ENCODE measurements at places on chromosomes 7 and 10.
A peak's percentile ranks its signal among the peaks of the same experiment; 100 is the strongest.

DNA sequence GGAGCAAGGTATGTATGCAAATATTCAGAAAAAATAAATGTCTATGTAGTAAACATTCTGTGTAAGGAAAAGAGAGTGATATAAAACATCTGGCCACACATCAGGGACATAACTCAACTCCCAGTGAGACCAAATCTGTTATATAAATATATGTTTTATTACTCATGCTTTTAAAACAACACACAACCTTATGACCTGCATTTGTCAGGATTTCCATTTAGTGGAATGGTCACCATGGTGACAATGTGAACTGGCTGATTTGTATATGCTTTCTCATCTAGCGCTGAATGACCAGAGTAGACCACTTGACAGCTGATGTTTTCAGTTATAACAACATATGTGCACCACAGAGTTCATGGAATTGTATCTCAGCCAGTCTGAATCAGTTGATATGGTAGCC is 551.7 kb downstream of the HTR7 start:
- DNase-seq = no peak

GRCh38 chr10:34505338-34505737 is 309.8 kb downstream of the PARD3 start:
- DNase-seq = no peak

DNA sequence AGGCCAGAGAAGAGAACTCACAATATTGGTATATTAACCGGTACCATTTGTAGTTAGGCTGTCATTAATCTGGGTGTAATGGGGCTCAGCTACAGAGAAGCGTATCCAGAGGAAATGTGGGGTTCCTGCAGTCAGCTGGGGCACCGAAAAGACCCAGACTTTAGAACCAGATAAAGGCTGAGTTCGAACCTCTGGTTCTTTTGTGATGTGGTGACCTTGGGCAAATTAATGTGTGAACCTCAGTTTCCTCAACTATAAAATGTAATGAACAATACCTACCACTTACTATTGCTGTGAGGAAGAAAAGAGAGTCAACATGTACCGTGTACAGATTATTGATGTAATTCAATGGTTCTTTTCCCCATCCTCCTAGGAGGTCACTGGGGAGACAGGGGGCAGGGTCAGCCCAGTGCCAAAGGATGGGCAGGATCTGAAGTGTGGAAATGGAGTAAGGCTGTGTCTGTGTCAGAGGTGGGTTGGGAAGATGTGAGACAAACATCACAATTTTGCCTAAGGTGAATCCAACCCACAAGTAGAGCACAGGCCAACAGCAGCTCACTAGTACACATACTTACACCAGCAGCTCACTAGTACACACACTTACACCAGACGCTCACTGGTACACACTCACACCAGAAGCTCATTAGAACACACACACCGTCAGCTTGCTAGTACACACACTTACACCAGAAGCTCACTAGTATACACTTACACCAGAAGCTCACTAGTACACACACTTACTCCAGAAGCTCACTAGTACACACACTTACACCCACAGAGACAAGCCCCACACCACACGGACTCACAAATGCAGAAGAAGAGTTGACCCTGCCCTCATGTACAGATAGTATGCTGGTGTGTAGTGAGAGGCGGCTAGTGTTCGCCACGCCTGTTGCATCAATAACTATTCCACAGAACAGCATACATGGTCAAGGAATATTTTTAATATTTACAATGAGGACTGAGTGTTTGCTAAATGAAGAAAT is 28.0 kb downstream of the PRSS2 start:
- no peak for DNase-seq

- DNase-seq = no peak
These were observed 98.2 kb downstream of the UNCX start for GRCh38 chr7:1330801-1331425.

- peak; percentile 47 for DNase-seq
These were observed 473.7 kb upstream of the PODXL start for GRCh38 chr7:132030086-132030568.

DNA sequence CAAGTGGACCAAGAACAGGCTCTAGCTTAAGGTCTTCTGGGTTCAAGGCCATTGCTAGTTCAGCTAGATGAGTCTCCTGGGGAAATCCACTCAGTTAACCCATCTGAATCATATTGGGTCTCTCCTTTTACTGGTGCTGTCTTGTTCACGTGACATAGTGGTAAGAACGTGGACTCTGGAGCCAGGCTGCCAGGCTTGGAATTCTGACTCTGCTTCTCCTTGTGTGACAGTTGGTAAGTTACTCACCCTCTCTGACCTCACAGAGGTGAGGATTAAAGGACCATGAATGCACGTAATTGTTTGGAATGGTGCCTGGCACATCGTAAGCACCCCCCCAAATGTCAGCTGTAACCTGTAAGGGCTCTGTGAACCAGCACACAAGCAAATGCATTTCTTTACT is 9.7 kb upstream of the CALU start:
- DNase-seq = no peak

GRCh38 chr7:114930107-114930661 is 8.3 kb downstream of the MDFIC start:
- no peak for DNase-seq

DNA sequence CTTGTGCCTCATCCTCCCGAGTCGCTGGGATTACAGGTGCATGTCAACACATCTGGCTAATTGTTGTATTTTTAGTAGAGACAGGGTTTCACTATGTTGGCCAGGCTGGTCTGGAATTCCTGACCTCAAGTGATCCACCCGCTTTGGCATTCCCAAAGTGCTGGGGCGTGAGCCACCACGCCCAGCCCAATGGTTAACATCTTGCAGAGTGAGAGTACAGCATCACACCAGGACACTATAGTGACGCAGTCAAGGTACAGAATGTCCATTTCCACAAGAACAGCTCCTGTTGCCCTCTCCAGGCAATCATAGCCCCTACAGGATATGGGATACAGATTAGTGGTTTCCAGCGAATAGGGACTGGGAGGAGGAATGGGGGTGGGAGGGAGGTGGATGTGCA is 34.0 kb downstream of the MYO1G start:
- DNase-seq = no peak

DNA sequence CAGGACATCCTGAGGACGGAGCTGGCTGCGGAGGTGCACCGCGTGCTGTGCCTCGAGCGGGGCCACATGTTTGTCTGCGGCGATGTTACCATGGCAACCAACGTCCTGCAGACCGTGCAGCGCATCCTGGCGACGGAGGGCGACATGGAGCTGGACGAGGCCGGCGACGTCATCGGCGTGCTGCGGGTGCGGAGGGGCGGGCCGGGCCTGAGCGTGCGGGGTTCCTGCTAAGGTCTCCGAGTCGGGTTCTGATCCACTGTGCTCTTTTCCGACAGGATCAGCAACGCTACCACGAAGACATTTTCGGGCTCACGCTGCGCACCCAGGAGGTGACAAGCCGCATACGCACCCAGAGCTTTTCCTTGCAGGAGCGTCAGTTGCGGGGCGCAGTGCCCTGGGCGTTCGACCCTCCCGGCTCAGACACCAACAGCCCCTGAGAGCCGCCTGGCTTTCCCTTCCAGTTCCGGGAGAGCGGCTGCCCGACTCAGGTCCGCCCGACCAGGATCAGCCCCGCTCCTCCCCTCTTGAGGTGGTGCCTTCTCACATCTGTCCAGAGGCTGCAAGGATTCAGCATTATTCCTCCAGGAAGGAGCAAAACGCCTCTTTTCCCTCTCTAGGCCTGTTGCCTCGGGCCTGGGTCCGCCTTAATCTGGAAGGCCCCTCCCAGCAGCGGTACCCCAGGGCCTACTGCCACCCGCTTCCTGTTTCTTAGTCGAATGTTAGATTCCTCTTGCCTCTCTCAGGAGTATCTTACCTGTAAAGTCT is 10.4 kb downstream of the ATG9B start:
- DNase-seq = no peak

GRCh38 chr7:3464900-3465622 is 164.0 kb downstream of the SDK1 start:
- no peak for DNase-seq

DNA sequence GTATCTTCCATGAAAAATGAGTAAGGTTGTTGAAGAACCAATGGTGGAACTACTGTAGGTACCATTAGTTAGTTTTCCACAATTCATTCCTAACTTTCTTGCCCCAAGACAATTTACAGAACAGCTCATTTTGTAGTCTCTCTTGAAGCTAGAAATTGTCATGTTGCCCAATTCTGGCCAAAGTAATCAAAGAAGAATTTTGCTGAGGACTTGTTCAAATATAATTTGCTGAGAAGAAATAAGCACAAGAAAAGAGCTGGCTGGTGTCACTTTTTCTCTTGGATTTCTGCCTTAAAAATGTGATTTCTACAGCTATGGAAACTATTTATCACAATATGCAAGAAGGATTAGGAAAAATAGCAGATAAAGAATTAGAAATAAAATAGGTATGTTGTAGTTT is 199.2 kb upstream of the SEMA3A start:
- no peak for DNase-seq

DNA sequence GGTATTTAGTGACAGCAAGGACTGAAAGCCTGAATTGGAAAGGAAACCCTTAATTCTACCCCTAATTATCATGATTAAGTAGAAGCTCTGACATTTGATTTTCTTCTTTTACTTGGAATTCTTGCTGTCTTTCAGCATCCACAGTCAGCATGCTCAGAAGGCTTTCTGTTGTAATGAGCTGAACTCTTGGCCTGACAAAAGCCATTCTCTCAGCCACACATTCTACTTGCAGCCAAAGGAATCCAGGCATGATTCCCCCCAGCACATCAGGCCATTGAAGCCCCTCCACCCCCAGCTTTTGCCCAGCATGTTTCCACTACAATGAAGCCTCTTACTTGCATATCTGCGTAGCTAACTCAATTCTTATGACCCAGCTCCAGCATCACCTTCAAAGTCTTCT is 94.3 kb upstream of the FRMD4A start:
- DNase-seq = no peak

GRCh38 chr10:67788028-67788886 is 49.7 kb downstream of the DNAJC12 start:
- DNase-seq = peak; percentile 50

DNA sequence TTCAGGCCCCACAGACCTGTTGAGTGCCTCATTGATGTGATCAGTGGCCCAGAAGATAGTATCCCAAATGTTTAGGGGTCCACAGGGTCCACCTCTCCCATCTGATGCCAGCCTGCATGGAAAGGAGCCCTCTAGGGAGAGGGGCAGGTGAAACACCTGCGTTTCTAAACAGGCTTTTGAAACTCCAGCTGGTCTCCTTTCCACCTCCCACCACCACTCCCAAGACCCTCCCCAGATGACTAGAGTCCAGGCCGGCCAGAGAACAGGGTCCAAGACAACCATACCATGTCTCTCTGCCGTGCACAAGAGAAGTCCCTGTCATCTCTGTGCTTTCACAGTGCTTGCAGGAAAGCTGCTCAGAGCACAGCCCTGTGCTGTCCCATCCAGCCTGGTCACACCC is 105.0 kb upstream of the NANOS1 start:
- DNase-seq = no peak

GRCh38 chr10:125144693-125145623 is 15.4 kb downstream of the CTBP2 start:
- DNase-seq = no peak

DNA sequence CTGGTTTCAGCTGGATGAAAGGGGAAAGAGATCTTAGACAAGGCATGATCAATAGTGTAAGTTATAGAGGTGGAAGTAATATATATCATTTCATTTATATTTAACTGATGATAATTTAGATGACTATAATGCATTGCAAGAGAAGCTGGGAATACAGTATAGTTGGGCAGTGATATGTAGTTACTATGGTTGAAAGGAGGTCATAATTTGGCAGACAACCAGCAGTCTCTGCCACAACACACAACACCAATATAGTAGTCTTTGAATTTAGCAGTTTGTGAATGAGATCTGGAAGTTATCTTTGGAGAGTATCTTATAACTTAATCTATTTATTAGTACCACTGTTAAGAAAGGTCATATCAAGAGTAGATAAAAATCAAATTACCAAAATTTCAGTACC is 39.9 kb downstream of the TAX1BP1 start:
- no peak for DNase-seq

DNA sequence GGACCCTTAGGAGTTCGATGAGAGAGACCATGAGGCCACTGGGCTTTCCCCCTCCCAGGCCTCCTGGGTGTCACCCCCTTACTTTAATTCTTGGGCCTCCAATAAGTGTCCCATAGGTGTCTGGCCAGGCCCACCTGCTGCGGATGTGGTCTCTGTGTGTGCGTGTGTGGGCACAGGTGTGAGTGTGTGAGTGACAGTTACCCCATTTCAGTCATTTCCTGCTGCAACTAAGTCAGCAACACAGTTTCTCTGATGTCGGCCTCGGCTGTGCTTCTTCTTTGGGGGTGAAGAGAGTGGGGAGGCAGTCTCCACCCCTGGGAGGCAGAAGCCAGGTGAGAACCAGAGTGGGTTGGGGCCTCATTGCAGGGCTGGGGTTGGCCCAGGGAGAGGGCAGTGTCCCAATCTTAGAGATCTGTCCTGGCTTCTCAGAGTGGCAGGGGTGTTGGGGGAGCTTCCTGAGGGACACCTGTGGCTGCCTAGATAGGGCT is 1.5 kb downstream of the PVRIG start:
- DNase-seq = no peak

- DNase-seq = no peak
These were observed 64.4 kb upstream of the AHR start for GRCh38 chr7:17234030-17234397.

DNA sequence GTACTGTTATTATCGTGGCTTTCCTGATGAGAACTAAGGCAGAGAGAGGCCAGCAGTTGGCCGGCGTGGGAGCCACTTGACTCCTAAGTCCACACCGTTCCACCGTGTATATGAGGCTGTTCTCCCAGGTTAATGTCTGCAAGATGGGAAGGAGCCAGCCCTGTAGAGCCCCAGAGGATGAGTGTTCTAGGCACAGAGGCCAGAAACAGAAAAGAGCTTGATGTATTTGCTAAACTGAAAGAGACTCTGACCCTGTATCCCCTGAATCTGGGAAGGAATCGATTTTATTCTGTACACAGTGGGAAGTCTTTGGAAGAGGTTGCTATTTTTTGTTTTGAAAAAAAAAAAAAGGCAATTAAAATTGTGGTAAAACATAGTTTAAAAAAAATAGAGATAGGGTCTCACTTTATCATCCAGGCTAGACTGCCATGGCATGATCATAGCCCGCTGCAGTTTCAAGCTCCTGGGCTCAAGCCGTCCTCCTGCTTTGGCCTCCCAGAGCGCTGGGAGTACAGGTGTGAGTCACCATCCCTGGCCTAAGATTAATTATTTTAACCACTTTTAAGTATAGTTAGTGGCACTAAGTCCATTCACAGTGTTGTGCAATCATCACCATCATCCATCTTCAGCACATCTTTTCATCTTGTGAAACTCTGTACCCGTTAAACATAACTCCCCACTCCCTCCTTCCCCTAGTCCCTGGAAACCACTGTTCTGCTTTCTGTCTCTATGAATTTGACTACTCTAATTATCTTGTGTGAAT is 348.8 kb downstream of the SDK1 start:
- no peak for DNase-seq

- DNase-seq = peak; percentile 55
These were observed 20.6 kb downstream of the HYAL4 start for GRCh38 chr7:123865517-123866117.

DNA sequence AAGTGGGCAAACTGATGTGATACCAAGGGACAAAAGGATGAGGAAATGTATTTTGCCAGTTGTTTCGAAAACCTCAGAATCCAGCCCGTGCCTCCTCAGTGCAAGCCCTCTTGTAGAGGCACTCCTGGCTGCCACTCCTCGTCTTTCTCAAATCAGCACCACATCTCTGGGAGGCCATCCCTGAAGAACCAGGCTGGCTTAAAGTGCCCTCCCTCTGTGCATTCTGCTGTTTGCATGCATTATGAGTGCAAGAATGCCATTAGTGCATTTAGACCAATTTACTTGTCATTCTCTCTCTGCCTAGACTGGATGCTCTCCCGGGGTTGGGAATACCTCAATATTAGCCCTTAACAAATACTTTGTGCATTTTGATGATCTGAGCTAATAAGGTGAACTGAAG is 19.9 kb upstream of the FAM180A start:
- DNase-seq = no peak

- DNase-seq = no peak
These were observed 18.8 kb downstream of the ZNF282 start for GRCh38 chr7:149214020-149214720.
